NCI-H1417 (cell line): ENCODE measurements at places on chromosomes 11 and 22.
A peak's percentile ranks its signal among the peaks of the same experiment; 100 is the strongest.

DNA sequence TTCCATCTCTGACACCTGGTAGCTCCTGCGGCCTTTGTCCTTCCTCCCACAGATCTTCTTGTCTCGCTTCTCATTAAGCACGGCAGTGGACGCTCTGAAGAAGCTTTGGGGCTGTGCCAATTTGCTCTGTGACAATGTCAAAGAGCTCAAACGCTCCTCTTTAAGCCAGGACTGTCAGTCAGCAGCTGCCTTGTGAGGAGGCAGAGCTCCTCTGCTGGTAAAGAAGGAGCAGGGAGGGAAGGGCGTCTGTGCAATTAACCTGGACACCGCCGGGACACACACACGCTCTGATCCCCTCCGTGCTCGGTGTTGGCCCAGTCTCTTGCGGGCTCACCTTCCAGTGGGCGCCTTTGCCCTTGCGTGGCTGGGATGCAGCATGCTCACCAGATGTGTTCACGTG lies 373.9 kb downstream of the BRD1 start:
- no peak for DNase-seq

DNA sequence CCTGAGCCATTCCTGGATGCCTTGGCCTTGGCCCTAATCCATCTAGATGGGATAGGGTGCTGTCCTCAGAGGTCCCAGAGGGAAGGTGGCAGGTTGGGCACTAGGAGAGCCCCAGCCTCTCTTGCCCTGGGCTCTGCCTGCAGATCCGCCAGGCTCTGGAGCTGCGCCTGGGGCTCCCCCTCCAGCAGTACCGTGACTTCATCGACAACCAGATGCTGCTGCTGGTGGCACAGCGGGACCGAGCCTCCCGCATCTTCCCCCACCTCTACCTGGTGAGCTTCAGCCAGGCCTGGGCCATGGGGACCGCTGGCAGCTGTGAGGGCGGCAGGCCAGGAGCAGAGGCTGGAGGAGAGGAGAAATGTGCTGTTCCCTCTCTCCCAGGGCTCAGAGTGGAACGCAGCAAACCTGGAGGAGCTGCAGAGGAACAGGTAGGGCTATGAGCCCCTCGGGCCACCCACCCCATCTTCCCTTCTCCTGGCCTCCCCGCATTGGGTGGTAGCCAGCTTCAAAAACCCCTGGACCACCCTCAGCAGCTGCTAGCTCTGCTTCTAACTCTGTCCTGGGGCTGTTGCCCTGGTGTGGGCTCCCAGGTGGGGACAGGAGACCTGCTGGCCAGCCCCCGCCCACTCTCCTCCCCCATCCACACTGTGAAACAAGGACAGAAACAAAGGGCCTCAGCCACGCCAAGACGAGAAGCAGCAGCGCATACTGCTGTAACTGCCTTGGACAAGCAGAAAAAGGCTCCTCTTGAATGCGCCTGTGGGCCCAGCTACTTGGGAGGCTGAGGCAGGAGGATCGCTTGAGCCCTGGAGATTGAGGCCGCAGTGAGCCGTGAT lies 4.9 kb downstream of the SSH3 start:
- no peak for DNase-seq

DNA sequence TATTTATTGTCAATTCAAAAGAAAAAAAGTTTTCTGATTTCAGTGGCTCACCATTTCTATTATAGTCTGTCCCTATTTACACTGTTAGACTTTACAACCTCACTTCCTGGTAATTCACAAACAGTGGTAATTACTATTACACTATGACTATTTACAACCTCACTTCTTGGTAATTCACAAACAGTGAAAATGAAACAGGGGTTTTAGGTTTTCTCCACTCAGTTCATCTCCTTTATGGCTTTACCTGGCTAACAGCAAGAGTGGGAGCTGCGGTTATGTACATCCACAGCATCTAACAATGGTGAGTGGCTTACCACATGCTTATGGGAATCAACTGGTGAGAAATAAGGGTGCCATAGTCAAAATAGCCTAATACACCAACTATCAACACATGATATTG lies 166.4 kb downstream of the CASP12 start:
- no peak for DNase-seq

DNA sequence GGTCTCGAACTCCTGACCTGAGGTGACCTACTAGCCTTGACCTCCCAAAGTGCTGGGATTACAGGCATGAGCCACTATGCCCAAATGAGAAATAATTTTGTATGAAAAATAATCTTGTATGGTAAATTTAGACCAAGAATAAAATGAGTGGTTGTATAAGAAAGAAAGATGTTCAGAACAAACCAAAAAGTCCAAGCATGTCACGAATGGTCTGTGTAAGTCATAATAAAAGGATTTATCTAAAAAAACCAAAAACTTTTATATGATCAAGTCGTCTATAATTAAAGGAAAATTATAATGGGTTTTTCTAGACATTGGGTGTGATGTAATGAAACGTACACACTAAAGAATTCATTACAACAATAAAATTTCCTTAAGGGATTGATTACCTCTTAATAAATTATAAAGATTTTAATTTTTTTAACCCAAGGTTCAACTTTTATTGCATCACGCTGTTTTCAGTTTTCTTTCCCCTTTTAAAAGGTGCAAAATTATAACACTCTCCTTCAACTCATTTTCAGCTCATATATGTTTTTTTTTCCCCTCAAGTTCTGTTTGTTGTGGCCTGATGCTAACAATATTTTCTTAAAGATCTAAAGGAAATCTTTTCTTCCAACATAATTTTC lies 8.9 kb upstream of the AQP11 start:
- DNase-seq: peak; percentile 37

DNA sequence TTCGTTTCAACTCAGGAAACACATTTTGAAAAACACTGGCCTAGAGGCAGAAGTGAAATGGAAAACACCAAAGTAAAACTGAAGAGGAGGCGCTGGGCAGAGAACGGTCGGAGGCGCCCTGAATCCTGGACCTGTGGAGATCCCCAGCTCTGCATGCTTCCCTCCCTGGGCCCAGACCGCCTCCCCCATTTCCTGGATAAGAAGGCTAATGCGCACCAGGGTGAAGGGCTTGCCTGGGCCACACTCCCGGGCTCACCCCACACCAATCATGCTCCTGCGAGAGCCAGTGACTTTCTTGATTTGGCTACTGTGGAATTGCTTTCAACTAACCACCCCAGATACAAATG lies 167.1 kb downstream of the CRYBB2 start:
- no peak for DNase-seq

- DNase-seq: no peak
Observed at GRCh38 chr22:49427941-49428340, 399.7 kb downstream of the BRD1 start.

DNA sequence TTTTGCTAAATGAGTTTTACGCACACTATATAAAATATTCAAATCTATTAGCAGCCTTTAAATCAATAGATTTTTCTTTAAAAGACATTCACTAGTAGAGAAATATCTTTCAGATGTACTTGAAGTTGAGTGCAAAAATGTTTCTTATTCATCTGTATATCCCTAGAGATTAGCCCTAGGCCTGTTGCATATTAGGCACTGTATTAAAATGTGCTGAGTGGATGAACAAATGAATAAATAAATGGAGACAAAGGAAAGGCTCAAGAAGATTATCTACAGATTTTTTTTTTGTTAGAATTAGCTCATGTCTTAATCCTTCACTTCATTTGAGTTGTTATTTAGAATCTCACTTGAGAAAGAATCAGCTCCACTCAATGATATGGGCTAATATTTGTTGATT lies 12.0 kb upstream of the MMP13 start:
- no peak for DNase-seq

DNA sequence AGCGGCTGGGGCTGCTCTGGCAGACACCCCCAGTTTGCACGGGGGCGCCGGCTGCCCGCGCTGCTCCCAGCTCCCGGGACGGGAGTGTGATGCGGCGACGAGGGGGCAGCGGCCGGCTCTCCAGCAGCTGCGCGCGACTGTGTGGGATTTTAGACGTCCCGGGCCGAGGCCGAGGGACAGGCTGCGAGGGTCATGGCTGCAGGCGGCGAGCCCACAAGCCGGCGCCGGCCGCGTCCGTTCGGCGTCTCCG lies 159 bp downstream of the FZD4 start:
- DNase-seq: no peak

GRCh38 chr11:65434057-65434666 lies 11.6 kb downstream of the NEAT1 start:
- DNase-seq: no peak

DNA sequence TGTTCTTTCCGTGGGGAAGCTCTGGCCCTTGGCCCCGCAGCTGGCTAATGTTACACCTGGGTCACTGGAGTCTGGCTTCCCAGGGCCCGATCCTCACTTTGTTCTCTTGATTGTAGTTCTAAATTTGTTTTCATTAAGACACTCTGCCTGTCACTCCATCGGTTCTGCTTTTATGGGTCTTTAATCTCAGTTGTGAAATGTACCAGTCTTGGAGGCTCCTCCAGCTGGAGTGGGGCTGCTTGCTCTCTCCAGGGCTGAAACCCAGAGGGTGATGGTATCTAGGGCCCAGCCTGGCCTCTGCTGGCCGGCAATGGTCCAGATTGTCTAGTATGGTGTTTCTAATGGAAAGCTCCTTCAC lies 352.9 kb downstream of the TENM4 start:
- no peak for DNase-seq

GRCh38 chr22:37491106-37491505 lies 4.9 kb upstream of the MFNG start:
- DNase-seq: peak; percentile 5

DNA sequence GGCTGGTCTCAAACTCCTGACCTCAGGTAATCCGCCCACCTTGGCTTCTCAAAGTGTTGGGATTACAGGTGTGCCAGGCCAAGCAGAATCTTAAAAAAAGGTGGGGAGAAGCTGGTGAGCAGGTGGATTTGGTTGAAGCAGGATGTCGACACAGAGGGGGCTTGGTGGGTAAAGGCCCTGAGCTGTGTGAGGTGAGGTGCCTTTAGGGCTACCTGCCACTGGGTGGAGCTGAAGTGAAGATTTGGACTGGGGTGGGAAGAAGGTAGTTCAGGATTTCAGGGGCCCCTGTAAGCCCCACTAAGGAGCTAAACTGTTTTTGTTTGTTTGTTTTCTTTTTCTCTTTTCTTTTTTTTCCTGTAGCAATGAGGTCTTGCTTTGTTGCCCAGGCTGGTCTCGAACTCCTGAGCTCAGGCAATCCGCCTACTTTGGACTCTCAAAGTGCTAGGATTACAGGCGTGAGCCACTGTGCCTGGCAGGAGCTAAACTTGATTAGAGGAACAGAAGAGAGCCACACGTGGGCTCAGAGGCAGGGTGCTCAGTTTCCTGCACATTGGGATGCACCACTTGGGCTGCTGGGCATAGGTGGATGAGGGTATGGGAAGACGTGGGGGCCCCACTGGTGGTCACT lies 6.0 kb downstream of the P2RX6 start:
- no peak for DNase-seq

GRCh38 chr22:29750559-29751538 lies 16.0 kb downstream of the ZMAT5 start:
- DNase-seq: no peak

DNA sequence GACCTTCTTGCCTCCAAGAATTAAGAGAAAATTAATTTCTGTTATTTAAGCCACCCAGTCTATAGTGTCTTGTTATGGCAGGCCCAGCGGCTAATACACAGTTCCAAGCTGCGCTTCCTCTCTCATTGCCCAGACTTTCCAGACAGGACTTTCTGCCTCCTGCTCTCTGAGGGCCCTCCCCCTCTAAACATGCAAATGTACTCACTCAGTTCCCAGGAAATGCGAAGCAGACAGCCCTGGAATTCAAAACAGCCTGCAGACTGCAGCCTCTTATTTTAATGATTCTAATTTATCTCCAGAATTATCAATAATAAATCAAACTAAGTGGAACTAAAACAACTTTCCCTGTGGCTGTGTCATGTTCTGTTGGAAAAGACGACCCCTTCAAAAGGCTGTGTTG lies 115.5 kb upstream of the ISX start:
- no peak for DNase-seq

- DNase-seq: no peak
Observed at GRCh38 chr11:61978703-61979661, 11.5 kb upstream of the FTH1 start.

GRCh38 chr22:45273452-45274075 lies 11.2 kb upstream of the UPK3A start:
- no peak for DNase-seq

DNA sequence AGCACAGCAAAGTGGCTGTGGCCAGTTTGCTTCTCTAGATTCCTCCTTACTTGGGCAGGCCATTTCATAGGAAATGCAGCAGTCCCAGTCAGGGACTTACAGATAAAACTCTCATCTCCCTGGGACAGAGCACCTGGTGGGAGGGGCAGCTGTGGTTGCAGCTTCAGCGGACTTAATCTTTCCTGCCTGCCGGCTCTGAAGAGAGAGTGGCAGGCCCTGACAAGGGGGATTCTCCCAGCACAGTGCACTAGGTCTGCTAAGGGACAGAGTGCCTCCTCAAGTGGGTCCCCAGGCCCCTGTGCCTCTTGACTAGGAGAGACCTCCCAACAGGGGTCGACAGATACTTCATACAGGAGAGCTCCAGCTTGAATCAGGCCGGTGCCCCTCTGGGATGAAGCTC lies 1649.1 kb downstream of the LRRC4C start:
- DNase-seq: no peak

DNA sequence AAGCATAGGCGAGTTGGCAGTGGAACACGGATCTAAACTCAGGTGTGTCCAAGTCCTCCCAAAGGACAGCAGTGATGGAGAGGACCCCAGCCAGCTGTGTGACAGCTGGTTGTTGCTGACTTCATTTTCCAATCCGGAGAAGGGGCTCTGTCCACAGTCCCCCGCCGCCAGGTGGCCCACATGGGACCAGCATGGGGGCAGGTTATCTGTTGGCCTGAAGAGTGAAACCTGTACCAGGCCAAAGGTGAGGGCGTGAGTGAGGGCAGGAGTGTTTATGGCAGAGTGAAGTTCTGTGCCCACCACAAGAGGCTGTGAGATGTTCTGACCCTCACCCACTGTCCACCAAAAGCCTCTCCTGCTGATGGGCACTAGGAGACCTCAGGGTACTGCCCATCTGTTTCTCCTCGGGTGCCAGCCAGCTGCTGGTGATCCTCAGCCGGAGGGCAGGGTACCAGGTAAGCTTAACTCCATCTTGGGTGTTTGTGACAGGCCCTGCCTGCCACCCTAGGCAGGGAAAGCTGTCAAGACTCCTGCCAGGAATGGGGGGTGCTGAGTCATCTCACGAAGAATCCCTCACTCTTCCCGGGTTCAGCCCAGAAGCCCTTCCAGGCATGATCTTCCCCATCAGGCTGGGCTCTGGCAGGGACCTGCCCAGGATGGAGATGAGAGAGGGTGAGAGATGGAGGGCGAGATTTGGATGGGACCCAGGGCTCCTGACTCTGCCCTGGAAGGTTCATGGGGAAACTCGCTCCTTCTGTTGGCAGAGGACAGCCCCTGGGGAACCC lies 15.5 kb upstream of the TAB1 start:
- no peak for DNase-seq

DNA sequence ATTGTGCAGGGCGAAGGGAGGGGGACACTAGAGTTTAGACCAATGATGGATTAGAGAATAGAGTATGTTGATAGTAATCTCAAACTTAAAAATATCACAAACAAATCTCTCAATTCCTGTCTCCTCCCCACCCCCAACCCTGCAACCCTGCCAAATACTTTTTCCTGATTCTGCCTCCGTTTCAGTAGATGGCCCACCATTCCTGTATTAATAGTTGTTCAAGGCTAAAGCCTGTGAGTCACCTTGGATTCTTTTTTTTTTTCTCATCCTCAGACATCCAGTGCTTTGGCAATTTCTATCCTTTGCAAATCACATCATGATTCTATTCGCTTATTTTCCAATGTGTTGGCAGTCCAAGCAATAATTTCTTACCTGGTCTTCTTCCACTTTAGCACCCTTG lies 207.9 kb downstream of the DYNC2H1 start:
- DNase-seq: no peak
